NCI-H2081 (cell line): ENCODE measurements at places on chromosomes 1 and 21.

GRCh38 chr21:26969971-26970725 lies 3.3 kb upstream of the ADAMTS5 start:
- no peak for DNase-seq

DNA sequence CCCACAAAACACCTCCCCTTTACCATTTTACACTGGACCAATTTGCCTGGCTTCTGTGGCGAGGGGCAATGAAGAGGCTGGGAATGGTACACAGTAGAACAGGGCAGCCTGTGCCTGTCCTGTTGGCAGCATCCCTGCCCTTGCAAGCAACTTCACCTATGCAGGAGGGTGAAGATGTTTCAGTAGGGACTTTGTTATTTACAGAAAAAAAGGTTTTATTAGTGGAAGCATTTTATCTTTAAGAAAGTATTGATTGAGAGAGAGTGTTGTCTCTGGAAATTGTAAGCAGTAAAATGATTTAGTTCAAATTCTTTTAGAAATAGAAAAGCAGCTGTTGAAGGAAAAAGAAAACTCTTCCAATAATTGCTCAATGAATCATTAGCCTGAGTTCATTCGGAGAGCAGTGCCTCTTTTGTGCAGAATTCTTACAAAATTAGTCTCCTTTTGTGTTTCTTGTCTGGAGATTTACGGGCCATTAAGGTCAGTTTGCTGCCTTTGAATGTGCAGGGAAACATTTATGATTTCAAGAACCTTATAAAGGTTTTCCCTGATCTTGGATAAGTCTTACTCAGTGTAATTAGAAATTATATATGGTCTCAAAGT lies 49.1 kb downstream of the HHAT start:
- DNase-seq: no peak

- no peak for DNase-seq
Measured at GRCh38 chr1:28417441-28417922, 47.9 kb downstream of the PHACTR4 start.

DNA sequence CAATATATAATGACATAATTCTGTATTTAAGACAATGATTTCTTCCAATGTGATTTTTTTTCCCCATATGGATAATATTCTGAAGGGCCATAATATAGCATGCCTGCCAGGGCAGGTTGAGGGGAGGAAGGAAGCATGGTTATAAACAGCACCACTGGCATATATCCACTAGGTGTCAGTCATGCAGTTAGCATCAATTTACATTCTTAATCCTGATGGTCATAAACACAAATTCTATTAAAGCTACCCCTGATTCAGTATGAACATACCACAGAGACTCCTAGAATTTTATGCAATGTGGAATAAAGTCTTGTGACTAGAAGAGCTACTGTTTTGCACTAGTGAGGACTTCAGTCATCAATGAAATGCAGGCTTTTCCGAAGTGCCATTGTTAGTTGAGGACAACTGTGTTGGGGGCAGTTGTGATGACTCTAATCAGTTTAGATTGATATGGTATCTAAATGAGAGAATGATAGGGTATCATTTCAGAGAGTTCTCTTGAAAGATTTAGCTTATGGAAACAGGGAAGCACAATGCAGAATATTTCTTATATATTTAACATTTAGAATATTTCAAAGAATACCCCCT lies 342.7 kb upstream of the NR5A2 start:
- peak; percentile 74 for DNase-seq

GRCh38 chr1:119778359-119778758 lies 9.7 kb upstream of the HMGCS2 start:
- no peak for DNase-seq

DNA sequence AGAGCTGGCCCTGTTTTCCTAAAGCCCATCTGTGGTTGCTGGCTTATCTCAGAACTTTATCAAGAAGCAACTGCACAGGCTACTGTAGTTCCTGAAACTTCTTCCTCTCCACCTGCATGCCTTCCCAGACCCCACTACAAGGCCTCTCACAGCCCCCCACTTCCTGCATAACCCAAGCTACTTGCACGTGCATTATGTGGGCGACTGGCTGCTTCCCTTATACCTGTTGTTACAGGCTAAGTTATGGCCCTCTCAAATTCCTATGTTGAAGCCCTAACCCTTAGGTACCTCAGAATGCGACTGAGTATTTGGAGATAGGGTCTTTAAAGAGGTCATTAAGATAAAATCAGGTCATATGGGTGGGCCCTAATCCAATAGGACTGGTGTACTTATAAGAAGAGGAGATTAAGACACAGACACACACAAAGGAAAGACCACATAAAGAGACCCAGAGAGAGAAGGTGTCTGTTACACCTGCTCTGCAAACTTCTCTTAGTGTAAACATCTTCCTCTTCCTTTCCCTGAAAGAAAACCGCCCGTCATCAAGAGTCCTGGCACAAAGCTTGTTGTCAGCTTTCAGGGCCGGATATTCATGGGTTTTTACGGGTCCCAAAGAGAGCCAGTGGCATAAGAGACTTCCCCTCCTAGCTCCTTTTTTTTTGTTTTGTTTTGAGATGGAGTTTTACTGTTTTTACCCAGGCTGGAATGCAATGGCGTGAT lies 5.1 kb downstream of the ZNF496 start:
- DNase-seq: no peak

DNA sequence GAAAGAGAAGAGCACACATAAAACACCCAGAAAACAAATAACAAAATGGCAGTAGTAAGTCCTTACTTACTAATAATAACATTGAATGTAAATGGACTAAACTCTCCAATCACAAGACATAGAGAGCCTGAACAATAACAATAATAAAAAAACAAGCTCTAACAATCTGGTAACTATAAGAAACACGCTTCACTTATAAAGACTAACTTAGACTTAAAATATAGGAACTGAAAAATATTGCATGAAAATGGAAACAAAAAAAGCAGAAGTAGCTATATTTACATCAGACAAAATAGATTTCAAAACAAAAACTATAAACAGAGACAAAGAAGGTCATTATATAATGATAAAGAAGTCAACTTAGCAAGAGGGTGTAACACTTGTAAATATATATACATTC lies 83.1 kb upstream of the LYPLAL1 start:
- no peak for DNase-seq

DNA sequence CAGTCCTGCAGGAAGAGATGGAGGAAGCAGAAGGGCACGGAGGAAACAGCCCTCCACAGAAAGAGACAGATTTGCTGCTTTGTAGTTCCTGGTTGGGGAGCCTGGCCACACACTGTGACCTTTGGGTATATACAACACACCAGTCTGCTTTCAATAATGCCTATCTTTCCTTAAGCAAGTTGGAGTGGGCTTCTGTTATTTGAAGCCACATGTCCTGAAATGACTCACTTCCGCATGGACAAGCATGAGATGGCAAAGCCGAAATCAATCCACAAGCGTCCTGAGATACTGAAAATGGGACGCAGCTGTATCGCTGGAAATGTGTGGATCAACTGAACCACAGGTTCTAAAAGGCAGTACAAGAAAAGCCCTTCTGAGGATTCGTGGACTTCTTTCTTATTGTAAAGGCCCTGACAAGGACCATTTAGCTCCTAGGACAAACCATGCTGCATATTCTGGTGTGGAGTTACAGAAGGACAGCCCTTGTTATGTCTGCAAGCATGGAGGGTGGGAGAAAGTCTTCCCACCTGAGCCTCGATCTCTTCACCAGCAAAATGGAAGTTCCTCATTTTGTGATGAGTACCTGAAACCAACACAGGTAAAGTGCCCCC lies 22.7 kb upstream of the FHAD1 start:
- DNase-seq: no peak

DNA sequence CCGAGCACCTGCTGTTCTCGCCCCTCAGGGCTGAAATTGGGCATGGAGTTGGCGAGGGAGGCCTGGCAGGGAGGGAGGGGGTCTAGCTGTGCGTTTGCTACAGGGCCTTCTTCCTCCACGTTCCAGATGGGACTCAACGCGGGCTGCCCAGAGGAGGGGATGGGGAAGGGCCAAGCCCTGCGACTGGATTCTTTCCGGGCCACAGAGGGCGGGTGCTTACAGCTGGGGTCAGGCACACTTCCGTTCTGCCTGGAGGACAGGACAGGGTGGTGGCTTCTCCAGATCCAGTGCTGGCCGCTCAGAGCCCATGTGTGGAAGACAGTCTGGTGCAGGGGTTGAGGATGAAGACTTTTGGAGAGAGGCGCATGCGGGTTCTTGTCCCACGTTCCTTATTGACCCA lies 90.0 kb downstream of the EDEM3 start:
- DNase-seq: no peak

- no peak for DNase-seq
Measured at GRCh38 chr1:18927654-18928272, 25.4 kb upstream of the ALDH4A1 start.

GRCh38 chr1:43367026-43367903 lies 546 bp downstream of the ELOVL1 start:
- no peak for DNase-seq

- no peak for DNase-seq
Measured at GRCh38 chr21:37193676-37194075, 73.5 kb downstream of the VPS26C start.

- DNase-seq: no peak
Measured at GRCh38 chr1:192159781-192160180, 1.5 kb downstream of the RGS18 start.

- DNase-seq: no peak
Measured at GRCh38 chr1:244171241-244171985, 120.3 kb downstream of the ZBTB18 start.

DNA sequence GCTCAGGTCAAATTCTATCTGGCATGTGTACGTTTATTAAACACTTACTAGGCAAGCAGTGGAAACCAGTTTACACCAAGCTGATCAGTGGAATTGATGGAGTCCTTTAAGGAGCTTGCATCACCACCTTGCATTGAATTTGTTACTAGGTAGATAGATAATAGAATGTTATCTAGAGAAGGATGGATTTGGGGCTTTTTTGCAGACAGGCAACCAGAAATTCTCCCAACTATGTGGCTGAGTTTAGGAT lies 44.9 kb downstream of the HHAT start:
- DNase-seq: peak; percentile 34

DNA sequence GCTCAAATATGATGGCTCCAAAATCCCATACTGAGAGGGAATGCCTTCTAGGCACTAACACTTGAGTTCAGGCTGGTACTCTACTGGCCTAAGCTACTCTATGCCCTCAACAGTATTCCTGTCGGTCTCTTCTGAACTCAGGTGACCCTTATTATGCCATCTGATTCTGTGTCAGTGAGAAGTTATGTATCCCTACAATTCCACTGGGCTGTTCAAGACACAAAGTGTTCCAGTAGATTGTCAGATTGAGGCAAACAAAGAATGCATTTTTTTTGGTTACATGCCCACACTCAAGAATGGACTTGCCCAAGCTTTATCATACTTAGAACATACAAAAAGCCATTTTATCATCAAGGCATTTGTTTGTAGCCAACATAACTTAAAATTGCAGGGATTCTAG lies 553.8 kb upstream of the PRMT6 start:
- DNase-seq: no peak

DNA sequence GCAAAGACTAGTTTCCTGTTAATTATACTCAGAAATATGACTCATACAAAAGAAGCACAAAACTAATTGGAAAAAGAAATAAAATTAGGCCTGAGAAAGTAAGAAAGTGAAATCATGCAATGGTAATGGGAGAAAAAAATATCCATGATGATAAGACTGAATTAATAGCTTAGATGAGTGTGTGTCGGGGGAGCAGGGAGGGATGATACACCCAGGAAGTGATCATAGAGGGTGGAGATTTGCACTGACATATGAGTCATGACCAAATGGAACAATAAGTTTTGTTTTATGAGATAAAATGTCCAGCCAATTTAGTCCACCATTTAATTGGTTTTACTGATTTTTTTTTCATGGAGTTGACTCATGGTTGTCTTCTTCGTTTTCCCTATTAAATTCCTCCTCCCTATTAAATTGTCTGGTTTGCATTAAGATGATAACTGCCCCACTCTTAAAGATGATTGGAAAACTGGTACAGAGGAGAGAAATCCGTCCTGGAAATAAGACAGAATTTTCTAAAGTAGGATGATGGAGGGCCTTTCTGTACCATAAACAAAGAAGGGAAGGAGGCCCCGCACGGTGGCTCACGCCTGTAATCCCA lies 111.7 kb upstream of the KCNJ6 start:
- DNase-seq: no peak

- DNase-seq: no peak
Measured at GRCh38 chr1:212611000-212611948, 2.7 kb downstream of the ATF3 start.

DNA sequence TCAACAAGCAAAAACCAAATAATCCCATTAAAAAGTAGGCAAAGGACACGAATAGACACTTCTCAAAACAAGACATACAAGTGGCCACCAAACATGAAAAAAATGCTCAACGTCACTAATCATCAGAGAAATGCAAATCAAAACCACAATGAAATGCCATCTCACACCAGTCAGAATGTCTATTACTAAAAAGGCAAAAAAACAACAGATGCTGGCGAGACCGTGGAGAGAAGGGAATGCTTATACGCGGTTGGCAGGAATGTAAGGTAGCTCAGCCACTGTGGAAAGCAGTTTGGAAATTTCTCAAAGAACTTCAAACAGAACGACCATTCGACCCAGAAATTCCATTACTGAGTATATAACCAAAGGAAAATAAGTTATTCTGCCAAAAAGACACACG lies 145.1 kb upstream of the EDN2 start:
- DNase-seq: no peak

DNA sequence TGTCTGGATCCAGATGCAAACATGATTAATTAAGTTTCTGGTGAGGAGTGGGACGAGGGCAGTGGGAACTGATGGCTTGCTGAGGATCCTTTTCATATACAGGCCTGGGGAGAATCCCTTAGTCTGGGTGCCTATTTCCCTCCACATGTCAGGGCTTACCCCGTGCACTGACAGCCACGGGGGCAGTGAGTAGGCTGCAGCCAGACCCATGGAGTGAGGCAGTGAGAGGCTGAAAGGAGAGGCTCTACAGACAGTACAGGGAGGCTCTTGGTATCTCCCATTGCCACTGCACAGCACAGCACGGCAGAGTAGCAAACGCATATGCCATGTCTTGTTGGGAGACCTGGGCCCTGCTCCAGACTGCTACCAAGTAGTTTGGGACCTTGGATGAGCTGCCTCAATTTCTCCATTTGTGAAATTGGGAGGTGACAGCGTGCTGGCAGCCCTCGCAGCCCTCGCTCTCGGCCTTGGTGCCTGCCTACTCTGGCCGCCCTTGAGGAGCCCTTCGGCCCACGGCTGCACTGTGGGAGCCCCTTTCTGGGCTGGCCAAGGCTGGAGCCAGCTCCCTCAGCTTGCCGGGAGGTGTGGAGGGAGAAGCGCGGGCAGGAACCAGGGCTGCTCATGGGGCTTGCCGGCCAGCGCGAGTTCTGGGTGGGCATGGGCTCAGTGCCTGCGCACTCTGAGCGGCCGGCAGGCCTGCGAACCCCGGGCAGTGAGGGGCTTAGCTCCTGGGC lies 35.3 kb upstream of the HAO2 start:
- no peak for DNase-seq

- DNase-seq: no peak
Measured at GRCh38 chr1:31532173-31532572, 44.1 kb upstream of the TINAGL1 start.

DNA sequence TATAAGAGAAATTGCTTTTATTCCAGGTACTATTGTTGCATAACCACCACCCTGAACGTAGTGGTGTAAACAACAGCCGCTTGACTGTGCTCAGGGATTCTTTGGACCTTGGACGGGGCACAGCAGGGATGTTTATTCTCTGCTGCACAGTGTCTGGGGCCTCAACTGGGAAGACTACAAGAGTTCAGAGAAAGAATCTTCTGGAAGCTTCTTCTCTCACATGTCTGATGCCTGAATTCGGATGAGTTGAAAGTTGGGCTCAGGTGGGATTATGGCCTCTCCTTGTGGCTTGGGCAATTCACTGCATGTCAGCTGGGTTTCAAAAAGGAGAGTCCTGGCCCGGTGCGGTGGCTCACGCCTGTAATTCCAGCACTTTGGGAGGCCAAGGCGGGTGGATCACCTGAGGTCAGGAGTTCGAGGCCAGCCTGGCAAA lies 19.0 kb upstream of the SSBP3 start:
- DNase-seq: no peak
